ENCODE measurements at places on chromosomes 4 and X.

- no peak for DNase-seq
Observed at GRCh38 chrX:114611018-114611619, 27.2 kb downstream of the HTR2C start.

- no peak for DNase-seq
Observed at GRCh38 chr4:159048166-159048886, 54.6 kb upstream of the RAPGEF2 start.

GRCh38 chr4:52201715-52202114 lies 150.6 kb downstream of the SPATA18 start:
- no peak for DNase-seq

- DNase-seq = no peak
Observed at GRCh38 chr4:36189511-36190226, 54.6 kb downstream of the ARAP2 start.

GRCh38 chrX:69503228-69503781 lies 821 bp upstream of the NALF2 start:
- DNase-seq = no peak

DNA sequence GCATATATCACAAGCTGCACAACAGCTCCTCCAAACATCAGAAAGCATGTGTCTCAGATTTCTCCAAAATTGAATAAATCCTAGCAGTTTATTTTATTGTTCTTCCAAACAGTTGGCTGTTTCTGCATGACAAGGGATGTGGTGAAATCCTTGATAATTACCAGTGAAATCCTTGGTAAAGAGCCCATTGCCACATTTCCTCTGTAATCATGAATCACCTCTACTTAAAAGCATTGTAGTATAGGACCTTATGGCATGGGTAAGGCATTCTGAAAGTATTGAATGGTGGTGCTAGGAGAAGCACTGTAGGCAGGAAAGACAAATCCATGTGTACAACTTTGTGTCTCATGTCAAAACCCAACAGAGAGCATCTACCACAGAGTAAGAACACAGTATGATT lies 135.8 kb upstream of the NDST3 start:
- no peak for DNase-seq

- DNase-seq = peak; percentile 22
Observed at GRCh38 chrX:12446342-12447075, 308.2 kb downstream of the FRMPD4 start.

GRCh38 chr4:2510351-2511259 lies 25.8 kb upstream of the FAM193A start:
- no peak for DNase-seq

- DNase-seq = no peak
Observed at GRCh38 chr4:16056681-16057385, 27.0 kb downstream of the PROM1 start.

GRCh38 chr4:19406789-19407188 lies 844.9 kb upstream of the SLIT2 start:
- DNase-seq = no peak

DNA sequence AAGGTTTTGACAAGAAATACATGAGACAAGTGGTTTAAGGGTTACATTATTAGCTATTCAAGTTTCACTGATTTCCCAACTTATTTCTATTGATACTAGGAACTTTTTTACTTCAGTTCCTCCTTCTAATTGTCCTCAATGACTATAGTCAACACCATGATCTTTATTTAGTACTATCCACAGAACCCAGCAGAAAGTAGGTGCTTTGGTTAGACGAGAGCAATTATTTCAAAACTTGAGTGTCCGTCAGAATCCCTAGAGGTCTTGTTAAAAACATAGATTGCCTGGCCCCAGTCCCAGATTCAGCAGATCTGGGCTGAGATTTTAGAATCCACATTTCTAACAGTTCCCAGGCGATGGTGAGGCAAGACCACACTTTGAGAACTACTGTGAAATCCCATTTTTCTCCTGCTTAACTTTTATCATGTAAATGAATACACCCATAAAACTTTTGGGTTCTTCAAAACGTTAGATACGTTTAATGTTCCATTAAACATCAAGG lies 17.9 kb downstream of the EXOC1 start:
- DNase-seq = no peak

GRCh38 chr4:5683566-5683965 lies 24.8 kb downstream of the EVC2 start:
- DNase-seq = no peak

GRCh38 chr4:128847082-128847724 lies 37.7 kb downstream of the JADE1 start:
- no peak for DNase-seq

GRCh38 chrX:15758140-15758539 lies 20.1 kb downstream of the CA5B start:
- DNase-seq = no peak

GRCh38 chr4:91914176-91914804 lies 389.5 kb upstream of the GRID2 start:
- DNase-seq = no peak

GRCh38 chrX:131938749-131939148 lies 84.4 kb upstream of the STK26 start:
- no peak for DNase-seq

DNA sequence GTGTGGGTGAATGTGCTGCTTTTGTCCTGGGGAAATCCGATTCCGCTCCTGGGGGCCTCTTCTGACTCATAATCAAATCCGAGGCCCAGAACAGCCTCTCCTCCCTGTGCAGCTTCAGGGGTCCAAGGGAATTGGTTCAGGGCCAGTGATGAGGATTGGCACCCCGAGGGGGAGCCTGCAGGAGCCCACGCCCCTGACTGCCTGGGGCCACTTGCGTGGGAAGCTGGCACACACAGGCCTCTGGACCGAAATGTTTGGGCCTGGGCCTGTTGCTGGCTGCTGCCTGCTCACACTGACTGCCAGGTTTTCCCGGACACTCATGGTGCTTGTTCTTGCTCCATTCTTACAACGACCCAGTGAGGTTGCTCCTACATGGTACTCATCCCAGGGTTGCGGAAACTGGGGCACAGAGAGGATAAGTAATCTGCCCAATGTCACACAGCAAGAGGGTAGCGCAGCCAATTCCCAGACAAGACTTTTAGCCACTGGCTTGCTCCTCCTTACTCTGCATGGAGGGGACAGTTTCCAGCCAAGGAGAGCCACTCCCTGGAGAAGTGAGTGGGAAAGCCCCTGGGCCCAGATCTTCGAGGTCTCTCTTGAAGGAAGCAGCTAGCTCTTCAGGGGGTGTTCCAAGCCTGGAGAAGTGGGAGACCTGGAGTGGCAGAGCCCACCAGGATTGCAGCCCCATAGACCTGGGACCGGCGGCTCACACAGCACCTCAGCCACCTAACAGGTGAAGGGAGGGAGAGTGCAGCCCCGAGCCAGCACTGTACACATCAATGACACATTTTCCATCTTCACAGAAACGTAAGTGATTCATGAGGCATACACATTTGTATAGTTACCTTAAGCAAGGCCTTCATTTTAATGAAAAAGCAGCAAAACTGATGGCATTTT lies 20.3 kb downstream of the CFAP99 start:
- no peak for DNase-seq

GRCh38 chrX:153693216-153694086 lies 5.7 kb downstream of the SLC6A8 start:
- DNase-seq = no peak

All from T1000 (cell line).